Right ventricle myocardium inferior (tissue), 1 donor: ENCODE measurements at places on chromosomes 3 and 15. TPM values are rescaled to one million over a fixed set of nuclear protein-coding genes. Genes with fewer than 3 reads are reported as not detected.

TMIE gene
- 0.89 TPM for total RNA-seq

SGO1 gene
- total RNA-seq = 0.43 TPM

FBLN2 gene
- 81.1 TPM for total RNA-seq

CDCP1 gene
- 0.32 TPM for total RNA-seq

IGDCC3 gene
- 0.43 TPM for total RNA-seq

SLC22A13 gene
- not detected for total RNA-seq

TRIM59 gene
- total RNA-seq = 0.73 TPM

XYLB gene
- 0.57 TPM for total RNA-seq

MUC20 gene
- 4.6 TPM for total RNA-seq

ZBED2 gene
- not detected for total RNA-seq

GRM7 gene
- total RNA-seq = not detected

P3H2 gene
- total RNA-seq = 1.3 TPM

GPR149 gene
- total RNA-seq = not detected

IL17RB gene
- total RNA-seq = 3.2 TPM

CASR gene
- total RNA-seq = not detected

CHRNA3 gene
- total RNA-seq = 0.08 TPM

AAGAB gene
- total RNA-seq = 20.9 TPM

C3orf70 gene
- total RNA-seq = 2.0 TPM

CD200R1 gene
- total RNA-seq = 1.0 TPM

LMOD3 gene
- 149 TPM for total RNA-seq

CPN2 gene
- 2.3 TPM for total RNA-seq

SPCS1 gene
- total RNA-seq = 85.0 TPM

ZCWPW2 gene
- total RNA-seq = 2.0 TPM

ZNF860 gene
- total RNA-seq = 0.27 TPM
